ENCODE measurements at places on chromosomes 5 and 9. TPM values are rescaled to one million over a fixed set of nuclear protein-coding genes. Genes with fewer than 3 reads are reported as not detected.
A peak's percentile ranks its signal among the peaks of the same experiment; 100 is the strongest.

Gene ANKDD1B
- total RNA-seq, result not detected

Gene PSD2
- not detected for total RNA-seq

Gene KCNN2
- total RNA-seq, result not detected

Gene PCDHGA6
- total RNA-seq, result 0.20 TPM

Gene COL5A1
- 0.16 TPM for total RNA-seq

Gene SLC6A7
- total RNA-seq, result not detected

Gene GRIA1
- total RNA-seq, result not detected

Gene TLR4
- not detected for total RNA-seq

DNA sequence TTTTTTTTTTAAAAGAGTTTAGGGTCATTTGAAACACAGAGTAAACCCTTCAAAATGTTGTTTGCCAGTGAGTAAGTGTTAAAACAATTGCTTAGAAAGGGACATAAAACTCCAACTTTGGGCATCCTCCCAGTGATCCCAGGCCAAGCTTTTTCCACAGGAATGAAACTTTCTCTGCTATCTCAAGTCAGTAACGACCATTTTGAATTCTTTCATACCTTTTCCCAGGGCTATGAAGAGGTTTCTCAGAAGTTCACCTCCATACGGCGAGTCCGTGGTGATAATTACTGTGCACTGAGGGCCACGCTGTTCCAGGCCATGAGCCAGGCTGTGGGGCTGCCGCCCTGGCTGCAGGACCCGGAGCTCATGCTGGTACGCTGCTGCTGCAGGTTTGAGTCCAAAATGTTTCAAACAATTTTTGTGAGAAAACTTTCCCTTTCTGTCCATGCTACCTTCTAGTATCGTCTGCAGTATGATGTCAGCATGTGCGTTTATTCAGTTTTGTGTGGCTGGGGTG, 16.8 kb downstream of the OTULIN start:
- DNase-seq, result no peak
- no peaks in the 10 kb centered on the region for H3K27me3 ChIP-seq
- H3K4me3 ChIP-seq, result no peak overlapping the region
- peaks cover 43% of the 10 kb centered on the region for H3K4me1 ChIP-seq
- no peak overlapping the region for H3K27ac ChIP-seq

DNA sequence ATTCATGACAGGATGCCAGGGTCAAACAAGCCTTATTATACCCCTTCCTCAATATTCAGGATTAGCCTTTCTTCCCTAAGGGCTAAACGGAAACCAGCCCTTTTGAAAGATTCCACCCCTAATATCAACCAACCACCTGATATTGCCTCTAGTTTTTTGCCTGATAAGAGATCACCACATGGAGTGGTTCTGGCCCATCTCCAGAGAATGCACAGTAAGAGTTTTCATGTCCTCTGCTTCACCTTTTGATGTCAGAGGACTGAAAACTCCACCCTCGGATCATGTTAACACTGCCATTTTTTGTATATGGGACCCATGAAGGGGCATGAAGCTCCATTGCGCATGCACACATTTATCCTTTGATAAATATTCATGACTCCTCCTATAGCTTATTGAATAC, 5.8 kb upstream of the LNPEP start:
- peaks cover 18% of the 10 kb centered on the region for H3K36me3 ChIP-seq
- H3K4me1 ChIP-seq, result peaks cover 28% of the 10 kb centered on the region
- no peak for DNase-seq
- no peak overlapping the region for H3K27ac ChIP-seq

DNA sequence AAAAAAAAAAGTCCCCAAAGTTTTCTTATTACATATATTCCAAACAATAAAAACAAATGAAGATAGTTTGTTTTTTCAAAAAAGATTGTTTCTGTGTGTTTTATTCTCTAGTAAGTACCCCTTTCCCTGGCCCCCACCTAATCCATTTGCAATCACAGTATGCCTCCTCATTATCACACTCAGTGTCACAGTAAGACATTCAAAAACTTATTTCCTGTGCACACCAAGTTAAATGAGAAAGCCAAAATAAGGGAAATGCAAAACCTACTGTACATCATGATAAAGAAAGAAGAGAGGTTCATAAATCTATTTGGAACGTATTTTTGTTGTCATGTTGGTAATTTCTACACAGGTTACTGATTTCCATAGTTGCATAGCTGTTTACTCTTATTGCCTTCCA, 62.3 kb downstream of the ST8SIA4 start:
- DNase-seq, result no peak
- peak overlapping the region; percentile 69 for H3K4me3 ChIP-seq
- peak overlapping the region; percentile 94 for H3K27ac ChIP-seq
- no peaks in the 10 kb centered on the region for H3K27me3 ChIP-seq
- H3K4me1 ChIP-seq, result peaks cover 62% of the 10 kb centered on the region

- no peaks in the 10 kb centered on the region for H3K4me1 ChIP-seq
- H3K27ac ChIP-seq, result no peak overlapping the region
- H3K4me3 ChIP-seq, result no peak overlapping the region
- peaks cover 2% of the 10 kb centered on the region for H3K36me3 ChIP-seq
Measured at GRCh38 chr5:134188092-134188491, 11.3 kb upstream of the SKP1 start.

DNA sequence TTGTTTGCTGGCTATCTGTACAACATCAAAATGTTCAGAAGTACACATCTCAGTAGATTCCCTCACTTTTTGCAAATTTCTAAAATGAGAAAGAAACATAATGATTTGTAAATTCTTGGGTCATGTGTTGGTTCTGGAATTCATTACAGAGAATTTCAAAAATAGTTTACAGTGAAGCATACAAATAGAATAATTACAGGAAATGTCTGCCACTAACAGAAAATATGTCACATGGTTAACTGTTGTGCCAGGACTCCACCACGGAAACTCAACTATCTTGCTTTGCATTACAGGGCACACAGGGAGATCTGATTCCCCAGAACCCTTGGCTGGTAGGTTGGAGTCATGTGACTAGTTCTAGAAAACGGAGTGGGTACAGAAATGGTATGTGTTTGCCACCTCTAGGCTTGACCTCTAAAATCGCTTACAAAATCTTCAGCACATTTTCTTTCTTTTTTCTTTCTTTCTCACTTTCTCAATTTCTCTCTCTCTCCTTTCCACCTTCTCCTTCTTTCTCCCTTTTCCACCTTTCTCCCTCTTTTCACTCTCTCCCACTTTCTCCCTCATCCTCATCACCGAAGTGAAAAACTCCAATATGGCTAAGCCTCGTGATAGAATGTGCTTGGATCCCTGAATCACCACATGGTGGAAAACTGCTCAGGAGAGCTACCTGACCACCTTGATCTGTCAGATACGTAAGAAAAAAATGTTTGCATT, 32.4 kb downstream of the RASEF start:
- no peak for DNase-seq
- H3K36me3 ChIP-seq, result no peaks in the 10 kb centered on the region
- H3K4me3 ChIP-seq, result no peak overlapping the region
- H3K27me3 ChIP-seq, result no peaks in the 10 kb centered on the region

GRCh38 chr9:88174324-88174723, 36.0 kb upstream of the SPATA31C2 start:
- DNase-seq, result no peak
- no peak overlapping the region for H3K27ac ChIP-seq
- H3K4me1 ChIP-seq, result peaks cover 16% of the 10 kb centered on the region
- H3K27me3 ChIP-seq, result peaks cover 39% of the 10 kb centered on the region
- peaks cover 2% of the 10 kb centered on the region for H3K36me3 ChIP-seq

GRCh38 chr9:38018958-38019602, 49.9 kb downstream of the SHB start:
- H3K4me1 ChIP-seq, result no peaks in the 10 kb centered on the region
- H3K27ac ChIP-seq, result no peak overlapping the region
- no peaks in the 10 kb centered on the region for H3K27me3 ChIP-seq
- no peak overlapping the region for H3K4me3 ChIP-seq
- DNase-seq, result no peak

DNA sequence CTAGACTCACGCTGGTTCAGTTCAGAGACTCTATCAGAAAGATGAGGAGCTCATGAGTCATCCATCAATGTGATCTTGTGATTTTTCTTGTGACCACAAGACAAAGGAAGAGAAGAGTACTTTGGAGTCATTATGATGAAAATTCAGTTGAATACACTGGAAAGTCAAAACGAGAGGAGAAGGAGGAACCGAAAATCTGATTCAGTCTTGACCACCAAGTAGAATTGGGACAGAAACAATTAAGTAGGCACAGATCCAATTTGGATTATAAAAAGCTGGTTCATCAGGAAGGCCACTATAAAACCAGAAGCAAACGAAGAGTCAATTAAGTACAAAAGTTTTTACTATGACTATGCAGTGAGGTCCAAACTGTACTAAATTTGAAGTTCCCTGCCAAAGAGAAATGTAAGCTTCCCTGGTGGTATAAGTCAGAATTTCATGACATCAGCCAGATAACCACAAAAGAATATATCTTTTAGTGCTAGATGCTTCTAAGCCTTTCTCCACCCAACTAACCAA, 90.9 kb downstream of the THBS4 start:
- peaks cover 22% of the 10 kb centered on the region for H3K36me3 ChIP-seq
- H3K4me1 ChIP-seq, result peaks cover 32% of the 10 kb centered on the region
- no peaks in the 10 kb centered on the region for H3K27me3 ChIP-seq
- peak; percentile 44 for DNase-seq

DNA sequence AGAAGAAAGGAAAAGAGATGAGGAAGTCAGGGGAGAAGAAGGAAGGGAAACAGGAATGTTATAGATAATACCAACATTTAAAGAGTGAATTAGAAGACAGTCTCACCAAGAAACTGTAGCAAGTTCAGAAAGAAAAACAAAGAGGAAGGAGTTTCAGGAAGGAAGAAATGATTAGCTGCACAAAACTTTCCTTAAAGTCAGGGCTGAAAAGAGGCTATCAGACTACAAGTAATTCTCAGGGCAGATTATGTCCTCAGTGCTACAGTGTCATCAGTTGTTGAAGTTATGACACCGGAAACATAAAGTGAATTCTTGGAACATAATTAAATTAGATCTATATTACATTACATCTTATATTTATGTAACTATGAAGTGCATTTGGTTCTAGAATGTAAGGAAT, 226.9 kb downstream of the ARRDC3 start:
- no peak overlapping the region for H3K27ac ChIP-seq
- no peak overlapping the region for H3K4me3 ChIP-seq
- no peaks in the 10 kb centered on the region for H3K36me3 ChIP-seq

- no peaks in the 10 kb centered on the region for H3K4me1 ChIP-seq
- H3K27ac ChIP-seq, result no peak overlapping the region
- H3K27me3 ChIP-seq, result peaks cover 30% of the 10 kb centered on the region
- H3K4me3 ChIP-seq, result no peak overlapping the region
- H3K36me3 ChIP-seq, result no peaks in the 10 kb centered on the region
Measured at GRCh38 chr5:34511915-34512314, 144.2 kb upstream of the RAI14 start.

DNA sequence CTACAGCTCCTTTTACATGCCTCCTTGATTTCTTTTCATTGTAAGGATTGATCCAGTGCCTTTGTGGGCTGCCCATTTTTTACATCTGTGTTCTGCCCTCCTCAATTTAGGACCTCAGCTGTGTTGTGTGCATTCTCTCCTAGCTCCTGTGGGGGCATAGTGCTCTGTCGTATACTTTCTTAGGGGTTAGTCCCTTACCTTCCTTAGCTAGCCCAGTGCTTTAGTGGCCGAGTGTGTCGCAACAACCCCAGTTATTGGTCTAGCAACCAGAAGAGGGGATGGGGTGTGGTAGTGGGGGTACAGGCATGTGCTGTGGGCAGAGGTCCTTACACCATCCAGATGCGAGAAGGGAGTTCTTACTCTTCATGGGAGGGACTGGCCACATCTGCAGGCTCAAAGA, 12.1 kb downstream of the MTRR start:
- DNase-seq, result no peak
- H3K36me3 ChIP-seq, result peaks cover 67% of the 10 kb centered on the region
- H3K4me1 ChIP-seq, result peaks cover 30% of the 10 kb centered on the region
- no peak overlapping the region for H3K4me3 ChIP-seq
- no peaks in the 10 kb centered on the region for H3K27me3 ChIP-seq
- H3K27ac ChIP-seq, result no peak overlapping the region

- H3K4me3 ChIP-seq, result no peak overlapping the region
- no peaks in the 10 kb centered on the region for H3K36me3 ChIP-seq
- no peak for DNase-seq
Measured at GRCh38 chr5:133232011-133232410, 180.2 kb downstream of the HSPA4 start.

DNA sequence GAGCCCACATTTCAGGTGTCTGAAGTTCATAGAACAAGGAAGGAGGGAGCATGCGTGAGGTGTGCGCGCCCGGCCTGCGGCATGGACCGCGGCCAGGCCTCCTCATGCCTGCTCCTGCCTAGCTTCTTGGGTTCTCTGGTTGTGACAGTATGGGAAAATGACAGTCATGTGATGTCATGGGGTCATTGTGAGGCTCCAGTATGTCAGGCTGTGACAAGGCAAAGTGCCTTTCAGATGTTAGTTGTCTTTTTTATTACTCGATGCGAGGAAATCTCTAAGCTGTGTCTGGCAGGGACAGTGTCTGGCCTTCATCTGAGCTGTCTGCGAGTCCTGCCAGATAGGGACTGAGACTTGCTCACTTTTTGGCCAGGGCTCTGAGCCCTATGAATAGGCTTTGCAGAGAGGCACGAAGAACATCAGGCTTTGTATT, 13.3 kb downstream of the UCK1 start:
- no peak overlapping the region for H3K4me3 ChIP-seq
- H3K27me3 ChIP-seq, result no peaks in the 10 kb centered on the region
- no peak overlapping the region for H3K27ac ChIP-seq

DNA sequence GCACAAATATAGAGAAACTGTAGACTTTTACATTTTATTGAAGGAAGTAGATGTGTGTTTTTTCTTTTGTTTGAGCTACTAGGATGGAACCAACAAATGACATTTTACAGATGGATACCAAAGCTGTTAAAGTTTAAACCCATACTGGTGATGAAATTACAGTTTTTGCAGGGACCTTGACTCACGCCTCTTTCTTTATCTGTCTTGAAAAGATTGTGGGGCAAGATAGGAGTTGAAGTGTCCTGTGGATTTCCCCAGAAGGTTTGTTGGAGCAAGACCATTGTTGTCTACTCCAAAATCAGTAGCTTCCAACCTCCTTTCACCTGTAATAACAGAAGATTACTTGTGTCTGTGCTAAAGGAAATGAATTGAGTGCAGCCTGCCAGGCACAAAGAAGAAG, 4.1 kb upstream of the C5orf63 start:
- H3K27ac ChIP-seq, result no peak overlapping the region
- peaks cover 11% of the 10 kb centered on the region for H3K27me3 ChIP-seq
- no peak for DNase-seq
- no peak overlapping the region for H3K4me3 ChIP-seq
- H3K4me1 ChIP-seq, result peaks cover 5% of the 10 kb centered on the region

DNA sequence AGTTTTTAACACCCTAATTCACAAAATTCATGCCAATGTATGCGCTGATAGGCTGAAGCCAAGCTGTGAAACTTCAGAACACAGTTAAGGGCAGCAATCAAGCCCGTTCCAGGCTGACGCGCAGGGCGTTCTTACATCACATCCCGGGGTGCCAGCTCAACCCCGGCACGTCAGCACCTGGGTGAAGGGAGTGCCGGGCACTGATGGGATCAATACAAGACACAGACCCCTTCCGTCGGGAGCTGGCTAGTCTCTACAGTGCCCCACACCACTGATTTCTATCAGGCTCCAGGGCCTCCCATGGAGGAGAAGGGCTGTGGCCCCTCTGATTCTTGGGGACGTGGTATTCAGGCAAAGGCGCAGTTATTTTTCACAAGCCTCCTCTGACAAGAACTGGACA, 12.0 kb downstream of the BARHL1 start:
- peaks cover 2% of the 10 kb centered on the region for H3K36me3 ChIP-seq
- DNase-seq, result no peak
- peaks cover 25% of the 10 kb centered on the region for H3K27me3 ChIP-seq
- no peak overlapping the region for H3K4me3 ChIP-seq
- no peaks in the 10 kb centered on the region for H3K4me1 ChIP-seq

GRCh38 chr5:85375525-85375924, 990.8 kb upstream of the EDIL3 start:
- H3K27ac ChIP-seq, result no peak overlapping the region
- no peak overlapping the region for H3K4me3 ChIP-seq
- H3K4me1 ChIP-seq, result no peaks in the 10 kb centered on the region
- DNase-seq, result no peak
- no peaks in the 10 kb centered on the region for H3K36me3 ChIP-seq
